ENCODE measurements at places on chromosomes 12 and 14.
A peak's percentile ranks its signal among the peaks of the same experiment; 100 is the strongest.

- DNase-seq = peak; percentile 75
These were observed 230.2 kb upstream of the TBX3 start for GRCh38 chr12:114913871-114914801.

- no peak for DNase-seq
These were observed 4.3 kb upstream of the NIN start for GRCh38 chr14:50835280-50835679.

DNA sequence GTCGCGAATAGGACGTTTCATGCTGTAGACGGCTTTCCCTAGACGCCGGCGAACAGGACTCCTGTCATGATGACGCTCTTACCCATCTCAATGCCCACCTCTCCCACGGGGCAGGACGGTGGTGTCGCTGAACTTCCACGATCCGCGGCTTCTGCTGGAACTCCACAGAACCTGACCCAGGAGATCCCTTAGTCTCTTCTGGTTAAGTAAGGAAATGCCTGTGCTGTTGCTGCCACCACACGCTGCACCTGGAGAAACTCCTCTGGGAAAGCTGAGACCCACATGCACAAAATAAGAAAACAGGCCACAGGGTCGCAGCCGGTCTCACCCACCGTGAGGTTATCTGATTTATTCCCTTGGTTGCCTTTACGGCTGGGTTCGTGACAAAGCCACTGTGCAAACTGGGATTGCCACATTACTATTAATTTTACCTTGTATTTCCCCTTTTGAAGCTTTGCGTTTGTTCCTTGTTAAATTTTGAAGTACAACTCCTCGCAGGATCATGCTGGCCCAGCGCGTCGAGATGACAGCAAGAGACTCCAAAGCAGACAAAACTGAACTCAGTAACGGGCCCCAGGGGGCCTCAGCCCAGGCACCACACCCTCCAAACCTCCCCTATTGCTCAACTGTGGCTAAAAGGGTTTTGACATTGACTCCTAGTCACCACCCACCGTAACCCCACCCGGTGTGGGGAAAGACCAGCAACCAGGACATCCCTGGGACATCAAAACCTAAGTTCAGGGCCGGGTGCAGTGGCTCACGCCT is 9.2 kb upstream of the MMP17 start:
- DNase-seq = no peak

GRCh38 chr14:67710209-67710608 is 8.5 kb downstream of the RDH12 start:
- no peak for DNase-seq

DNA sequence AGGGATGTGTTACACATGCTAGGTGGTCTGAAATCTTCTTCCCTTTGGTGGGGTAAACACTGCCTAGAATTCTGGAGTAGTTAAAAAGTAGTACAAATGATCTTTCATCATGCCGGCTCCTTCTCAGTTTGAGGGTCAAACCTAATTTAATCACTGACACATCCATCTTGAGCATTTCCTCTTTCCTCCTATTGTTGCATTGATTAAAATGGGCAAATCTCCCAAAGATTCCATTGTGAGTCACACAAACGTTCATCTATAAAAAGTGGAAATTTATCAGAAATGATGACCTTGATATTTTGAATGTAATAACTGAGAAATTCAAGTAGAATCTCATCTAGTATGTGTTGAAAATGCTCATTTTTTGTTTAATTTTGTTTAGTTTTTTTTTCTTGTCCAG is 996.0 kb downstream of the NRXN3 start:
- DNase-seq = no peak

GRCh38 chr14:70317969-70318634 is 41.4 kb downstream of the COX16 start:
- DNase-seq = peak; percentile 64

- no peak for DNase-seq
These were observed 173.1 kb downstream of the DUSP6 start for GRCh38 chr12:89179245-89179644.

DNA sequence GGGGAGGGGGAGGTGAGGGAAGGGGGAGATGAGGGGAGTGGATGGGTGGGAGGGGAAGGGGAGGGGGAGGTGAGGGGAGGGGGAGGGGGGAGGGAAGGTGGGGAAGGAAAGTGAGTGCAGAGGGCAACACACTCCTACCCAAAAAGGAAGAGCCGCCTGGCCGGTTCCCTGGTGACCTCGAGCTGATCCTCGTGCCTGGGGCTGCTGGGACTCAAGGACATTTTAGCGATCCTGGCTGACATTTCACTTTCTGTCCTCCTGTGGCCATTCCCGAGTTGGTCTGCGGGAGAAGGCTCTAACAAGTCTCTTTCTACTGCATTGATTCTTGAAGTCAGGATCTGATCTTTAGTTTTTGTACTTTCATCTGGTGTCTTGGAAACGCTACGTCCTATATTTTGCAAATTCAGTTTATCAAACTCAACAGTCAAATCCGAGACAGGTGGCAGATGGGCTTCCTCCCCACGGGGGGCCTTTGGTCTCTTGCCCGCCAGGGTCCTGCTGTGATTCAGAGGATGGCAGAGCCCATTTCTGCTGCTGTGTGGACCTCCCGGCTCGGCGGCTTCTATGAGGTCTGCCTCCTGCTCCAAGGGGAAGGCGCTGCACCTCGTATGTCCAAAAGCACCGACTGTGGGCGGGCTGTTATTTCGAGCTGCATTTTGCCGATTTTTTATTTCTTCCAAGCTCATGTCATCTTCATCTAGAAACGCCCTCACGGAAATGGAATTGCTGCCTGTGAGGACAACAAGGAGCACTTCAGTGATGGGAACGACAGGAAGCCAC is 19.1 kb downstream of the PGAM5 start:
- peak; percentile 38 for DNase-seq

DNA sequence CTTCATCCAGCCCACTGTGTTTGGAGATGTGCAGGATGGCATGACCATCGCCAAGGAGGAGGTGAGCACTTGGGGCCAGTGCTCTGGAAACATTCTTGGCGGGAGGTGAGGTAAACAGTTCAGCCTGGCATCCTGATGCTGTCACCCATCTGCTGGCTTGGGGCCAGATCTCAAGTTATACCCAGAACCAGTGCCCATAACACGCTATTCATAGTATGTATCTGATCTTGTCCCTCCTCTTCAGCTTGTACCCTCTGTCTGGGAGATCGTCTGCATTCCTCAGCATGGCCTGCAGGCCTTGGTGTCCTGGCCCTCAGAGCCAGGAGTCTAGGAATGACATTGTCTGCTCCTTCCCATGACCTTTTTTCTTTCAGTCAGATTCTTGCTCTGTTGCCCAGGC is 31.4 kb downstream of the ALDH2 start:
- DNase-seq = no peak

DNA sequence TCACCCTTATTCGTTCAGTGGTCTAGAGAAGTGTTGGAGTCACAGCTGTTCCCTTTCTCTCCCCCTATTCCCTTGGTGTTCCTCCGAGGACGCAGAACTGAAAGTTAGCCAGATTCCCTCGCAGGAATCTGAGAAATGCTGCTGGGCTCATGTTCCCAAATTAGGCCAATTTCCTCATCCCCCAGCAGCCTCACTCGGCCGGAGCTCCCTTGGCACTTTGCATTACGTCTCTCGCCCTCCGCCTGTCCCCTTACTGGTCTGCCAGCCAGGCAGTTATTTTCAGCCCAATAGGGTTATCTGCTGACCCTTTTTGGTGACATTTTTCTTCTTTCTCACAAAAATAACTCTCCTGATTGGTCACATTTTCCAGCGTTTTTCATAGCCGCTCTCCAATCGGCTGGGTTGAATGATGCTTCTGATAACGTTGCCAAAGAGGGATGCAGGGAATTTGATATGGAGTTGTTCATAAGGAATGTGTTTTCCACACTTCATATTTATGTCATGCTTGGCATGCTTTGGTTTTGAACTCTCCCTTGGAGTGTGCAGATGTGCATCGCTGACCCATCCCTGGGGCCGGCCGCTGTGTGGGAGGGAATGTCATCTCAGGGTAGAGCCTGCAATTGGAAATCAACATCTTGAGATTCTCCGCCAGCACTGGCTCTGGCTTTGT is 9.9 kb downstream of the IFT43 start:
- DNase-seq = peak; percentile 48

GRCh38 chr12:51536159-51536558 is 54.9 kb upstream of the SCN8A start:
- DNase-seq = no peak

- DNase-seq = no peak
These were observed 47.6 kb upstream of the PNMA1 start for GRCh38 chr14:73761618-73762355.

GRCh38 chr14:75369506-75369905 is 58.3 kb upstream of the JDP2 start:
- no peak for DNase-seq

- no peak for DNase-seq
These were observed 37.5 kb downstream of the TMEM260 start for GRCh38 chr14:56617084-56617483.

- DNase-seq = no peak
These were observed 13.4 kb upstream of the GPRC5A start for GRCh38 chr12:12877781-12878455.

Measured in HFFc6 (cell line).